ENCODE measurements at places on chromosomes 2 and 18.
A peak's percentile ranks its signal among the peaks of the same experiment; 100 is the strongest.

DNA sequence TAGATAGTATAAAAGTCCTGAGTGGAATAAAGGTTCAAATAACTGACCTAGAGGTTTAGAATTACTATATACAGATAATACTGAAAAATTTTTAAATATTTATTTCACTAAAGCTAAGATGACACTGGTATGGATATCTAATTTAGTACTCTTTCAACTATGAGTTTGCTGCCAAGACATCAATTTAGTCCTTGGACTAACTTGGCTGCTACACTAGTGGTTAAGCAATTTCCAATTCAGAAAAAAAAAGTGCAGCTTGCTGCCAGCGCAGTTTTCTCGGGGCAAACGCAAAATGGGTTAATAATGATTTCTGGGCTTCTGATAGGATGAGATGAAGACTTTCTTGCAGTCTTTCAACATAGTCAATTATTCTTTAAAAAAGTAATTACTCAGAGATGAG lies 10.8 kb downstream of the BUB1 start:
- no peak for DNase-seq

DNA sequence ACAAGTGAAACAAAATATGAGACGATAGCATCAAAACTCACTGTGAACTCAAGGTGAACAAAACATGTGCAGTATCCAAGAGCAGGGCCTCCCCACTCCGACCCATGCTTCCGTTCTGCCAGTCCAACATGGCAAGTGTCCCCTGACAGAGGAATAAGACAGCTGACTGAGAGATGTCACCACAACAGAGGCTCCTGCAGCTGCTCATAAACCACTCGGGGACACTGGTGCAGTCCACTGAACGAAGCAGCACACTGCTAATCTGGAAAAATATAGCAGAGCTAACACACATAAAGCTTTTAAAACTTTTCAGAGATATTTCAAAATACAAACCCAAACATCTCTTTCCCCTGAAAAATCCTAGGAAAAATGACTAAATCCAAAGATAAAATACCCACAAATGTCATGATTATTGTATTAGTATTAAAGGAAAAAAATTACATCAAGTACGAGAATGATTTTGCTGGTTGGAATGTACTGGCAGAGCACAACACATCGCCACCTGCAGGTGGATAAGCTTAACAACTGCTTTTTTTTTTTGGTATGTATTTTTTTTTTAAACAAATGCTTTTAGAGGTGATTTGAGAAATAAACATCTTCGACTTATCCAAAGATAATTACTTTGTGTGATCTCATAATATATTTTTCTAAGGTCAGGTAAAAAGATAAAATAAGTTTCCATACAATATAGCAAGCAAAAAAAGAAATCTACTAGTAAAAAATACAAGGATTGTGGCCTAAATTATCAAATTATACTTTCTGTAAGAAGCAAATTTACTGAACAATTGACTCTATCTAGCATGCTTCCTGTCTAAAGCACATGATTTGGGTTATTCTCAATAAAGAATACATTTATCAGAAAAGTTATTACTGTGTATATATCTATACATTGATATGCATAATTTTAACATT lies 18.6 kb downstream of the THADA start:
- DNase-seq: peak; percentile 62

DNA sequence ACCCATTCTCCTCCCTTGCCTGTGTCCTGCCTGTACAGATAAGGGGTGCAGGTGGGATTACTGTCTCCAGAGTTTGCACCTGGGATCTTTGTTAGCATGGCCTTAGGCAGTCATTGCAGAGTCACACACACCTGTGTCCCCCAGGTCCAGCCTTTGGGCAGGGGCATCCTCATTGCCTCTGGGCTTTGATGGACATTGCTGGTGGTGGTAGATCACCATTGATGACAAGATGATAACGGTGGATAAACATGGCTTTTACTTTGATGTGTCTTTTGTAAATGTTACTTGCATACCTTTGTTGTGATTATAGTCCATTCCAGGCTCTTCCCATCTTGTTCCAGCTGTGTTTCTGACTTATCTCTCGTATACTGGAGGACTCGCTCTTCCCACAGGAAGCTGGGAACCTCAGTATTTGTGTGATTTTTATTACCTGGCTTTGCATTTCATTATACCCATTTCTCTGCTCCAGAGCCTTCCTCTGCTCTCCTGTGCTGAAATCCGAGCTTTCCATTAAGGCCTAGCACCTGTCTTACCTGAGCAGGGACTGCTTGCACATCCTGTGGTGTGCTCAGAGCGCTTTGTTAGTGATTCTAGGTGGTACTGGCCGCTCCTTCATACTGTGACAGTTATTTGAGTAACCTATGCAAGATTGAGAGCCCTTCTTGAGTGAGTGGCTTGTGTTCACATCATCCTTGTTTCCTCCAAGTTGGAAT lies 79.2 kb downstream of the PTPRM start:
- no peak for DNase-seq

DNA sequence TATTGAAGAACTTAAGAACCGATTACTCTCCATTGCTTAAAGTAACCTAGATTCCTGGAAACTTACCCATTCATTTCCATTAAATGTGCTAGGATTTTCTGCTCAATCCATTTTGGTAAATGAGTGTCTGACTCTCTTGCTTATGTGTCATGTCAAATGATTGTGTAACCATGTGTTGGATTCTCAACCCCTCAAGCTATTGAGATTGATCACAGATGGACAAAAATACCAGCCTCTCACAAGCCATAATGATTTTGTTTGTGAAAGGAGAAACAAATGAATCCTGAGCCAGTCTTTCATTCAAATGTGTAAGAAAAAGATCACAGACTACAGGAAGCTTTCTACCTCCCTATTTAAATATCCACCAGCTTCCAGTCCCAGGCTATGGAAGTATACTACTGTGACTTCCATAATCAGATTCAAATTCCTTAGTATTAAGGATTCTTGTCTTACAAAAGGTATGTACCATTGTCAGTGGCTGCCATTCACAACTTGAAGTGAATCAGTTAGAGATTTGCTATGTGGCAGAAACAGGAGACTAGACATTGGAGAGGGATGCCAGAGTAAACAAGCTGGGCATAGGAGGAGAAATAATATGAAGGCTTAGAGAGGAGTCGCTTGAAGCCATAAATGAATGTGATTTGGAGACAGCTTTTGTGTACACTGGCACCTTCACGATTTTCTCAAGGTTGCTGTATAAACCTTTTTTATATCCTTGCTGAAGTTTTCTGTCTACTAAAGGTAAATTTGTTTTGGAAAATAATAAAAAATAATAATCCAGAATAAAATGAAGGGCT lies 498.5 kb upstream of the SETBP1 start:
- DNase-seq: no peak

DNA sequence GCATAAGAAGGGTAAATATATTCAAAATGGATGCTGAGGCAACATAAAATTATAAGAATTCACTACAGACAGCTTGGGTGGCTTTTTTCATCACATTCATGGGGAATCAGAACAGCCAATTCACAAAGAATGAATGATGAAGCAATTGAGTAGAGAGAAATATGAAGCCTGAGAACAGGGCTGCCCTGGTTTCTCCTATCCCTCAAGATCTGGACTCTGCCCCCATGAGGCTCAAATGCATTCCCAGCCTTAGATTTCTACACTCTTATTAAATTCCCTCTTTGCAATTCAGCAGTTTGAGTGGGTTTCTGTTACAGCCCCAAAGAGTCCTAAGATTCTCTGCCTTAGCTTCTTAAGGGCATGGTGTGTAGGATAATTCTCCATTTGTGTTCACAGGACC lies 172.5 kb downstream of the MAIP1 start:
- DNase-seq: no peak

DNA sequence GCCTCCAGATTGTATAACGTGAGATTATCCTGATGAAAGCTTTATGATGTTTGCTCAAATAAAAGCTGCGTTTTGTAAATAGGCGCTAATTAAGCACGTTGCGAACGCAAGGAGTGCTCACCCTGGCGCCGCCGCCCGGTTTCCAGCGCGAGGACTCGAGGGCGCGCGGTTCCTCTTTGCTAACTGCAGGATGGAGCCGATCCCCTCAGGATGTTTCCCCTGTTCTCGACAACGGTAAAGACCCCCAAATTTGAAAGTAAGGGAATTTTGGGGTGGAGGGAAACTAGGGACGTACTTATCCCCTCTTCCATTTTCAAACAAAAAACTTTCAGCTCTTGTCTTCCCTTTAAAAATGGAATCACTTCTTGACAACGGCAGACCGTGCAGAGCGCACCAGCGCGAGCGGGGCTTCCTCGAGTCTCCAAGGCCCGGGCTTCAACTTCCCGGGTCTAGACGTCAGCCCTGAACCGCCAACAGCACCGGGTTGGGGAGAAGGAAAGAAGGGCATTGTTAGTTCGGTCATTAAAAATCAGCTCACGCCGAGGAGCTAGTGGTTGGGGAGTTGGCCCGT lies 1.1 kb upstream of the GBX2 start:
- DNase-seq: no peak

GRCh38 chr2:241356871-241357260 lies 781 bp downstream of the FARP2 start:
- no peak for DNase-seq

- DNase-seq: no peak
These were observed 972 bp upstream of the IGFBP5 start for GRCh38 chr2:216696321-216696720.

- peak; percentile 96 for DNase-seq
These were observed 58.9 kb upstream of the ZNF516 start for GRCh38 chr18:76553715-76554546.

- DNase-seq: no peak
These were observed 111.4 kb upstream of the PGAP1 start for GRCh38 chr2:197037863-197038398.

GRCh38 chr18:28161608-28162599 lies 15.0 kb downstream of the CDH2 start:
- no peak for DNase-seq

- DNase-seq: no peak
These were observed 10.6 kb downstream of the PLCD4 start for GRCh38 chr2:218618102-218618860.

DNA sequence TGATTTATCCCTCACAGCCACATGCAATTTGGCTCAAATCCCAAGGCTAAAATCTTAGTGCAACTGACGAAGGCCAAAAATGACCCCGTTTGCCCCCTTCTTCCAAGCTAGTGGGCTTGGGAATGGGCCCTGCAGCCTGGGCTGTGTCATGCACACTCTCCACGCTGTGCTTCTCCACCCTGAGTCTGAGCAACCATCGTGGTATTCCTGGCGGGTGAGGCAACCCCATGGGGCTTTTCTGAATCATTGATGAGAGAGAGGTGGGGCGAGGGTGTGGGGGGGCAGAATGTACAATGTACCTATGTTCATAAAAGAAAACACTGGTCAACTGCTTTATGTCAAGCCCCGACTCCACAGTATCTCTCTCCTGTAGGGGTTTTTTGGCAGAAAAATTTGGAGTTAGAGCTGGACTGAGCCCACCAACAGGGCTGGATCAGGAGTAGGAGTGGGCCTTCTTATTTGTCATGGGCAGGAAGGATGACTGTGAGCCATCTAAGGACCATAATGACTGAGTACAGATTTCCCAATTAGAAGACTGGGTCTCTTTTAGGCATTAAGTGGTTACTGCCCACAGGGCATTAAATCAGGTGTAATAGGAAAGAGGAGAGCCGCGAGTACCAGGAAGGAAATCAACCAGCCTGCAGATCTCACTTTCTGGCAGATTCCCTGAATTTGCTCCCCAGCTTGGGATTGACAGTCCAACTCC lies 8.9 kb downstream of the SULT1C2 start:
- DNase-seq: no peak

- DNase-seq: peak; percentile 43
These were observed 902 bp downstream of the SS18 start for GRCh38 chr18:26089293-26090129.

DNA sequence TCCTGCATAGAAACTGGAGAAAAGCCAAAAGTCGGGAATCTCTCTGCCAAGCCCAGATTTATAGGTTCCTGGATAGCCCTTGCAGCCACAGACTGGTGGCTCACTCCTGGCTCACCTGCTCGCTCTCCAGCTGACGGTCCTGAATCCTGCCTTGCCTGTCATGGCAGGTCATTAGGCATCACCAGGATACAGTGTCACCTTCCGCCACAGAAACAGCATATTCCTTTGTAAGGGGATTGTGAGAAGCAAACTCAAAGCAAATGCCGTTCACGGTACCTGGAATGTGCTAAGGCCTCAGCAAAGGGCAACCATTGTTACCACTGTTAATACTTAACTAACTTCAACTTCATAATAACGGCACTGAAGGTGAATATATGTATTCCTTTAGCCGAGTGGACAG lies 57.1 kb upstream of the GPR45 start:
- DNase-seq: no peak

DNA sequence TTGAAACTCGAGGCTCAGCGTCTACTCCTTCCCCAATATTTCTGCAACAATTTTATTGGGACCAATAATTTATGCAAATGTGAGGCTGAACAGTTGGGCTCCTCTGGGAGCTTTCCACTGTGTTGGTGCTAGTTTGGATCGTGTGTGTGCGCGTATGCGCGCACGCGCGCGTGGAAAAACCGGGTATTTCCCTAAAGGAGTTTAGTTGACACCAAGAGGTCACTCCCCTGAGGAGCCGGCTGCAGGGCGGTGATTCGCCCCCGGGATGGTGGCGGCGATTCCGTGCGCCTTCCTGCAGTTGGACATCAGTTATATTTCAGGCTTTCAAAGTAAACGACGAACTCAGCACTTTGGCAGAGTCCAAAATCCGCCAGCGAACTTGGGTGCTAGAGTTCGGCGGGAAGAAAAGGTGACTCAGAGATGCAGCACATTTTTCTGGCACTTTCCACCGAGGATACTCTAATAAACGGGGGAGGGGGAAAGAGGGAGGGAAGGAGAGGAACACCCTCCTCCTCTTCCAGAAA lies 186.5 kb upstream of the FANCL start:
- no peak for DNase-seq

DNA sequence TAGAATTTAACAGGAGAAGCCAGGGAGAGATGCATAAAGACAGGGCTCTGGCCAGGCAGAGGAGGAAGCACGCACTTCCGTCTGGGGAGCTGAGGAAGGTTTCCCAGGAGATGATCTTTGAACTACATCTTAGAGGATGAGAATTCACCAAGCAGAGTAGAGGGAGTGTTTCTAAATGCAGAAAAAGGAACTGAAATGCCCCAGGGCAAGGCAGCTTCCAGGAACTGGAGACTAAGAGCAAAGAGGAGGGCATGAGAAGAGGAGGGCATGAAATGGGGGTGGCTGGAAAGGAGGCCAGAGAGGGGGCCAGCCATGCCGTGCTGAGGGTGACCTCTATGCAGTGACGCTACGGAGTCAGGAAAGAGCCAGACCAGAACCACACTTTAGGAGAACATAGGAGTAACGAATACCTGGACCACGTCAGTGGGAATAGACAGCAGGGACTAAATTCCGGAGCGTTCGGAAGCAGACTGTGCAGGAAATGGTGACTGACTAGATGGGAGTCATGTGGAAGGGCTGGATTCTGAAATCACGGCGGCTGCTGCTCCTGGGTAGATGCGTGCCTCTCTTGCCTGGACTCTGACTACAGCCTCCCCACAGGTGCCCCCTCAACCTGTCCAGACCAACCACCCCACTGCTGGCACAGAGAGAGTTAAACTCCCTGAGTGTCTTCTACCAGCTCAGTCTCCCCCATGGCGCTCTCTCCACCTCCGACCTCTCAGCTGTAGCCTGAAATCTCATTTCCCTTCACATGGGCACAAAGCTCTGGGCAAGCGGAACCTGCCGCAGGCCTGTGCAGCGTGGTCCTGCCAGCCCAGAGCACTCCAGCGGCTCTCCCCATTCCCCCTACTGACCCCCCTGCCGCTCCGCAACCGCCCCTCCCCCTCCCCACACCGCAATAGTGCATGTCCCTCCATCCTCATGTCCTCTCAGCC lies 87.0 kb upstream of the RTN4 start:
- DNase-seq: peak; percentile 88

- DNase-seq: no peak
These were observed 9.7 kb downstream of the PPP4R3B start for GRCh38 chr2:55607717-55608116.

Measured in MV-4-11 (cell line).